ENCODE measurements at places on chromosomes 12 and 14.

- DNase-seq: peak; percentile 91
These were observed 118.2 kb downstream of the AACS start for GRCh38 chr12:125183187-125184067.

- DNase-seq: no peak
These were observed 17.1 kb downstream of the NUBPL start for GRCh38 chr14:31578266-31578665.

DNA sequence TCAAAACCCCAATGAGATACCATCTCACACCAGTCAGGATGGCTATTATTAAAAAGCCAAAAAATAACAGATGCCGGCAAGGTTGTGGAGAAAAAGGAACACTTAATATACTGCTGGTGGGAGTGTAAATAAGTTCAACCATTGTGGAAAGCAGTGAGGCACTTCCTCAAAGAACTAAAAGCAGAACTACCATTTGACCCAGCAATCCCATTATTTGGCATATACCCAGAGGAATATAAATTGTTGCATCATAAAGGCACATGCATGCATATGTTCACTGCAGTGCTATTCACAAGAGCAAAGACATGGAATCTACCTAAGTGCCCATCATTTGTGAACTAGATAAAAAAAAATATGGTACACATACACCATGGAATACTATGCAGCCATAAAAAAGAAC, 59.9 kb downstream of the MGST1 start:
- DNase-seq: no peak

DNA sequence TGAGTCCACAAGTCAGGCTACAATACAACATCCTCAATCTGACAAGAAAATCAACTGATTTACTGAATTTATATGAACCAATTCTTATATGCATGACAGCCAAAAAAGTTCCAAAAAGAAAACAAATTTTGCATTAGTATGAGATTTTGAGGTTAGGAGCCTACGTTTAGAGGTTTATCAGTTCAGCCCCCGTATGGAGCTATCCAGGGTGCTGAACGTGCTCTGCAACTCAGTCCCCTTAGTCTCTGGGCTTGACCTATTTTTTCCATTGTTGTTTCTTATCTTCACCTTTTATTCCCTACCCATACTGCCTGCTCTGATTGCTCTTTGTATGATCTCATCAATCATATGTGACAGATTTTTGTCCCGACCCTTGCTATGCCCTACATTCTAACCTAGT, 693.0 kb downstream of the NRXN3 start:
- DNase-seq: no peak

GRCh38 chr14:39991041-39991440, 558.8 kb upstream of the FBXO33 start:
- DNase-seq: no peak

- no peak for DNase-seq
These were observed 175.2 kb upstream of the HMGA2 start for GRCh38 chr12:65649126-65649525.

GRCh38 chr14:39203659-39204606, 28.9 kb downstream of the PNN start:
- DNase-seq: no peak

GRCh38 chr12:92105110-92105509, 40.5 kb downstream of the BTG1 start:
- no peak for DNase-seq

- DNase-seq: no peak
These were observed 25.1 kb upstream of the CERS5 start for GRCh38 chr12:50192236-50192635.

DNA sequence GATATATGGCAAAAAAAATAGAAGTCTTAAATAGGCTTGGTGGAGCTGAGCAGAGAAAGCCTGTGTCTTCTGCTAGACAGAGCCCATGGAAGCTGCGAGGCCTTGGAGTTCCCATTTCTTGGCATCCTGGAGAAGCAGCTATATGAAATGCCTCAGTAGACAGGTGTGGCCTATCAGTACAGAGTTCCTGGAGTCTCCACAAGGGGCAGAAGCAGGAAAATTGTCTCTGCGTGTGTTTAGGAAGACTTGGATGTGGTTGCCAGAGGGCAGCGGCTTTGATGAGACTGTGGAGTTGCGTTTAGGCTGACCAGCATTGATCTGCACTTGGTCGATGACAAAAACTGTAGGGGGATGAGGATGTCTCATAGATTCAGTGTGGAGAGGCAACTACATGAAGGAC, 334.5 kb upstream of the SEL1L start:
- DNase-seq: no peak
